ENCODE measurements at places on chromosomes 12 and 14. TPM values are rescaled to one million over a fixed set of nuclear protein-coding genes. Genes with fewer than 3 reads are reported as not detected.

- peak; percentile 77 for DNase-seq
Observed at GRCh38 chr12:10363914-10364814, 25.7 kb downstream of the KLRK1 start.

Gene FRMD6
- 29.3 TPM for polyA plus RNA-seq

Gene KRT71
- not detected for polyA plus RNA-seq

Gene GPR33
- polyA plus RNA-seq = not detected

- peak; percentile 96 for DNase-seq
Observed at GRCh38 chr12:54016478-54016964, 7.7 kb downstream of the HOXC8 start.

DNA sequence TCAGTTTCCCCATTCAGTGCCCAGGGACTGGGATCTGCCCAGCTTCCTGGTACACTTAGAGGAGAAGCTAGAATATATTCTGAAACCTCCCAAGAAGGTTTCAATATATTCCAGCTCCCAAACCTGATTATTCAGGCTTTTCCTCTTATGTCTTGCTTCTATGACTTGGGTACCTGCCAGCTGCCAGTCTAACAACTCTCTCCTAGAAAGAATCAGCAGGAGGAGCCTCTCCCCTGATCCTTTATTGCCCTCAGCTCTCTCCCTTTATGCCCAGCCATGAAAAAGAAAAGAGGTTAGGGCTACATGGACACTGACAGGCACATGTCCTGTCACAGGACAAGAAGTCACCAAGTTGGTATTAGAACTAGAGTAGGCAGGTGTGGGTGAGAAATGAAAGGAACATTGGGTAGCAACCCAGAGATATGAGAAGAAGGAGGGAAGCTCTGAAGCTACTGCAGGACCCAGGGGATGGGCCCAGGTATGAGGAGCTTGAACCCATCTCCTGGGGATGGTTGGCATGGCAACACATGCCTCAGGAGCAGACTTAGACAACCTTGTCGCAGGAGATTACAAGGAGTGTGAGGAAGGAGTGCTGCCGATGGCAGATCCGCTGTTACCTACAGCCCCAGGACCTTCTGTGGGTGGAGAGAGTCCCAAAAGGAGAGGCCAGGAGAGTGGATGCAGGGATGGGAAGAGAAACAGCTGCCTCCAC, 2.0 kb upstream of the CACNB3 start:
- DNase-seq = no peak

Gene GZMH
- not detected for polyA plus RNA-seq

Gene MYF6
- 68.5 TPM for polyA plus RNA-seq

- DNase-seq = no peak
Observed at GRCh38 chr12:42346403-42347002, 20.5 kb downstream of the PPHLN1 start.

Gene BDKRB2
- 5.4 TPM for polyA plus RNA-seq

Gene CMTM5
- polyA plus RNA-seq = 0.88 TPM

DNA sequence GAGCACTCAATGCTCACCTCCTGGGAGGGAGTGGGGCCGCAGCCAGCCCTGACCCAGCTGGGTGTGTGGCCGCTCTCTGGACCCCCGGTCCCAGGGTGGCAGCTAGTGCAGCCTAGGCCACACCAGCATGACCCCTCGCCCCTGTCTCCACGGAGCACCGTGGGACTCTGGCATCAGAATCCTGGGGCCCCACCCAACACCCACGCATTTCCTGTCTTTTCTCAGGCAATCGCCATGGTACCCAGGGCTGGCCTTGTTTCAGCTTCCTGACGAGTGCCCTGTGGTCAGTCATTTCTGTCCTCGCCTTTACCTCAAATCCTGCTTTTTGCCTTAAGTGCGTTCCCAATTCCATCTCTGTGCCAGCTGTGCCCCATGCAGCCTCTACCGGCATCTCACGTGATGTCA, 15.9 kb downstream of the PACS2 start:
- peak; percentile 3 for DNase-seq

GRCh38 chr12:8532045-8532444, 8.7 kb downstream of the CLEC4E start:
- DNase-seq = no peak

GRCh38 chr14:71933001-71933587, 865 bp downstream of the RGS6 start:
- peak; percentile 36 for DNase-seq

DNA sequence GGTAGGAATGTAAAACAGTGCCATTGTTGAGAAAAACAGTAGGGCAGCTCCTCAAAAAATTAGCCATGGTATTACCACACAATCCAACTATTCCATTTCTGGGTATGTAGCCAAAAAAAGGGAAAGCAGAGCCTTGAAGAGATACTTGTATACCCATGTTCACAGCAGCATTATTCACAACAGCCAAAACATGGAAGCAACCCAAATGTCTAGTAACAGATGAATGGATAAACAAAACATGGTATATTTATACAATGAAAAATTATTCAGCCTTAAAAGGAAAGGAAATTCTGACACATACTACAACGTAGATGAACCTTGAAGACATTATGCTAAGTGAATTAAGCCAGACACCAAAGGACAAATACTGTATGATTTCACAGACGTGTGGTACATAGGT, 67.6 kb upstream of the GNG2 start:
- DNase-seq = peak; percentile 81

- no peak for DNase-seq
Observed at GRCh38 chr12:108531929-108532848, 17.1 kb downstream of the FICD start.

- no peak for DNase-seq
Observed at GRCh38 chr12:46183112-46183511, 85.7 kb downstream of the SLC38A1 start.

GRCh38 chr14:63460680-63461369, 82.4 kb downstream of the PPP2R5E start:
- no peak for DNase-seq

DNA sequence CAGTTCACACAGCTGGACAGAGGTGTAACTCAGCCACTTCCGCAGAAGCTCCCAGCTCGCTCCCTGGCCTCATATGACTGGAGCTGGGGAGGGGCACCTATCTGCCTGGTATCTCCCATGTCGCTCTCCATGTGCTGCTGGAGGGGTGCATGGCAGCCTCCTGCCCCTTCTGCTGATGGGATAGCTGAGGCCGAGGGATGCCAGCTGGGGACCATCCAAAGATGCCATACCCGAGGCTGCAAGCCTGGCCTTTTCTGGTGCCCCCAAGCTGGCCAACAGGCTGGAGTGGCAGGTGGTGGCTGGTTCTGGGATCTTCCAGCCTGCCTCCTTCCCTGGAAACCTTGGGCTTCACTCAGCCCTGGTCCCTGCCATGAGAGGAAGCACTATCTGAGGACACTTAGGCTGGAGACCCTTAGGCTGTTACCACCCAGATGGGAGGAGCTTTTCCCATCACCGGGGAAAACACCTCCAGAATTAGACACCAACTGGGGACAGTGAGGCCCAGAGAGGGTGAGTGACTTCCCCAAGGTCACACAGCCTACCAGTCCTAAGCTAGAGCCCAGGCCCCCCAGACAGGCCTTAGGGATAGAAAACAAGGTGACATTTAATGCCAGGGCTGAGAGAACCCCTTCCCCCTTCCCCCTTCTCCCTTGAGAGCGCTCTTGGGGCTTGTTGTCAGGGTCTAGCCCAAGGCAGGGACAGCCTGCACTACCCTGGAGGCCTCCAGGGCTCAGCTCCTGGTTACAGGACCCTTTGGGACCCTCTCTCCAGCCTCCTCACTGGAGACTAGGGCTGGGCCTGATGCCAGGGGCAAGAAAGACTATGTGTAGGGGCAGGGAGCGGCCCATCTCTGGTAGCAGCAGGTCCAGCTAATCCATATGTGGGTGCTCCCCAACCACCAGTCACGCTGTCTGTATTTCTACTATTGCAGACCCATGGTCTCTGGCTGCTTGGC, 7.1 kb downstream of the DTX1 start:
- no peak for DNase-seq

Gene KRT85
- not detected for polyA plus RNA-seq

Data from muscle of leg (tissue), 16 donors.